ENCODE measurements at places on chromosomes 11 and 22.

DNA sequence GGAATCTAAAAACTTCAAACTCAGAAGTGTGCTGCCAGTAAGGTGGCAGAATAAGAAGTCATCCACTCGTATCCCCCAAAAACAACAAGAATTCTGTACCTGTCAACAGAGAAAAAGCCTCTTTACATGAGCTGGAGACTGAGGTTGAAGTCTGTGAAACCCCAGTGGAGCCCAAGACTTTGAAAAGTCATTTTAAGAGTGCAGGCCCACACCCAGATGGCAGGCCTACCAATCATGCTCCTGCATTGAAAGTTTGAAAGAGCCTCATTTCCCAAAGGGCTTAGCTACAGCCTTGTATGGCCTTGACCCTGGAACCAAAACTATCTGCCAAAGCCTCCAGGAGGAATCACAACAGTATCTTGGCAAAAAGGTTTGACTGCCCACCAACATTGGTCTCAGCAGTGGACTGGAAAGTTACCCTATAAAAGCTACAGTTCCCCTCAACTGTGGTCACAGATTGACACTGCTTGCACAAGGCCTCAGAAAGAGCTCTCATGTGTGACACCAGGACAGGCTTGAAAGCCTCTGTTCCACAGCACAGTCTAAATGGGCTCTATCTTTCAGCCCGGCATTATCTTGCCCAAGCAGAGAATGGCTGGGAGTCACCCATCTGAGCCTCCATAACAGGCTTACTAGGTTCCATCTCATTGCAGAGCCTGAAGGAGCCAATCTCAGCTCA is 47.7 kb downstream of the SLC22A9 start:
- no peak for DNase-seq

GRCh38 chr11:66641834-66642233 is 3.3 kb downstream of the RBM4 start:
- no peak for DNase-seq

DNA sequence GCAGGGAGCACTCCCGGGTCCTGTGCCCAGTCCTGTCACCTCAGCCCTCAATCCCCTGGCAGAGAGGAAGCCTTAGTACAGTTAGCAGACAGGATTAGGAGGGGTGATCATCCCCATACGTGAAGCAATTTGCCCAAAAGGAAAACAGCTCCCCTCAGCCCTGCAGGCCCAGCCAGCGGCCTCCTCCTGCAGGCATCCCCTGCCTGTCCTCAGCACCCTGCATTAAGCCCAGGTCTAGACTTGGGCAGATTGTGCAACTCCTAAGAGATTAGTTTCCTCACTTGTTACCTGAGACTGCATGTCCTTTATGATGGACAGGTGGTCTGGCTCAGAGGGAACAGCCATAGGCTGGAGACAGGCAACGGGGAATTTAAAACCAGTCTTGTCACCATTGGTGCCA is 95.5 kb upstream of the TMEM45B start:
- no peak for DNase-seq

GRCh38 chr22:30500628-30501027 is 4.9 kb downstream of the SEC14L4 start:
- DNase-seq = no peak

DNA sequence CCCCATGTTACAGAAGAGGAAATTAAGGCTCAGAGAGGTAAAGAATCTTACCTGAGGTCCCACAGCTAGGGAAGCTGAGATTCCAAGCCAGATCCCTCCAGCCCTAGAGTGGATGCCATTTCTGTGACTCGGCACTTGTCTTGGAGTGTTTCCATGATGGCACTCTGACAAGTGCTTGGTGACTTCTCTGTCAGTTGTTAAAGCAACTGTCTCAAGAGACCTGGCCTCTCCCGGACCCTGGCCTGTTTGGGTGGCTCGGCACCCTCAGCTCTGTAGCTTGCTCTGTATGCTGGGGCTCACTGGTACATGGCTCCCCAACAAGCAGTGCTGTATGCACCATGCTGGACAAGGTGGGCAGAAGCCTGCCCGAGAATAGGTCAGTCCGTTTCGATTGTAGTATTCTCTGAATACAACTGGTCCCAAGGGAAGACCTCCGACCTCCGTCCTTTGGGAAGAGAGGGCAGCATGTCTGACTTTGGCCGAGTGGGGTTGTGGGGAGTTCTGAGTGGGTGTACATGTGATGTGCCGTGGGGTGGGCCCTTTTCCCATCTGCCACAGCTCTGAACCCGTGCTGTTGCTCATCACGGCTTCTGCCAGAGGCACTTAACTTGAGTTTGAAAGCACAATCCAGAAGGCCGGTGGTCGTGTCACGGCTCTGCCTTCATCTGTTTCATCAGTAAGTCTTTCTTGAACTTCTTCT is 12.4 kb downstream of the ACO2 start:
- no peak for DNase-seq
